CD4-positive, alpha-beta memory T cell (primary cell): ENCODE measurements at places on chromosomes 7 and 10.

DNA sequence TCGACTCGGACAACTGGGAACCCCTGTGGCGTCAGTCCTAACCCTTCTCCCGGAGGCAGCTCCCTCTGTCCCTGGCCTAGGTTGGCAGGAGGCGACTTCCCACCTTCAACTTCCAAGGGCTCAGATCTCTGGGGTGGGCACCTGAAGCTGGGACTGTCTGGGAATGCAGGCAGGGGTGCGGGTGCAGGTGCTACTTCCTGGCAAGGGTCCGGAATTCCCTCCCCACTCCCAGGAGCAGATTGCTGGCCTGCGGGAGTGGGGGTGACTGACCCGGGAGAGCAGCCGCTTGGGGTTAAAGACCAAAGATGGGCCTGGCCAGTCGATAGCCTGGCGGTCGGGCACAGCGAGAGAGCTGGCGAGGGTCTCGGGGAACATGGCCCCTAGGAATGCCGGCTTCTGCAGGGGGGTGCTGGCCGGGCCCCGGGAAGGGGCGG lies 387 bp downstream of the EPHA1 start:
- H3K4me3 ChIP-seq, result peak overlapping the region; percentile 66
- DNase-seq, result no peak
- no peaks in the 10 kb centered on the region for H3K36me3 ChIP-seq
- H3K27me3 ChIP-seq, result no peaks in the 10 kb centered on the region

GRCh38 chr7:8390262-8390626 lies 43.2 kb upstream of the NXPH1 start:
- H3K27me3 ChIP-seq, result no peaks in the 10 kb centered on the region
- H3K27ac ChIP-seq, result no peak overlapping the region
- no peak overlapping the region for H3K4me3 ChIP-seq
- no peak for DNase-seq
- peaks cover 7% of the 10 kb centered on the region for H3K4me1 ChIP-seq

- no peaks in the 10 kb centered on the region for H3K27me3 ChIP-seq
- no peak overlapping the region for H3K4me3 ChIP-seq
- no peak overlapping the region for H3K27ac ChIP-seq
These were observed 51.1 kb upstream of the PPP1R3C start for GRCh38 chr10:91683975-91684374.

DNA sequence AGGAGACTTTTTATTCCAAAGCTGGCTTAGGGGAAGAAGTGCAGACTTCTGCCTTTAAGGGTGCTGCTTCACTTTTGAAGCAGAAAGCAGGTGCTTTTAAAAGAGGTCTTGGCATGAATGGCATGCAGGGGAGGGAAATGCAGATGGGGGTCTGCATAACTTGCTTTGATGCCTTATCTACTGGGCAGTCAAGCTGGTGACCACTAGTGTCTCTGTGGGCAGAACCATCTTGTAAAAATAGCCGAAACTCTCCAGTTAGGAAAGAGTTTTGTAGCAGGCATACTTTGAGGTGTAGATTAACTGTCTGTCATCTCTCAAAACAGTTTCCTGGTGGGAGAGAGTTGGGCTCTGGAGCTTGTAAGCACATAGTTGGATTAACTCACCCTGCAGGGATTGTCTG lies 9.9 kb upstream of the CTNNA3 start:
- no peak overlapping the region for H3K4me3 ChIP-seq
- H3K27me3 ChIP-seq, result no peaks in the 10 kb centered on the region
- H3K36me3 ChIP-seq, result no peaks in the 10 kb centered on the region
- H3K4me1 ChIP-seq, result no peaks in the 10 kb centered on the region

DNA sequence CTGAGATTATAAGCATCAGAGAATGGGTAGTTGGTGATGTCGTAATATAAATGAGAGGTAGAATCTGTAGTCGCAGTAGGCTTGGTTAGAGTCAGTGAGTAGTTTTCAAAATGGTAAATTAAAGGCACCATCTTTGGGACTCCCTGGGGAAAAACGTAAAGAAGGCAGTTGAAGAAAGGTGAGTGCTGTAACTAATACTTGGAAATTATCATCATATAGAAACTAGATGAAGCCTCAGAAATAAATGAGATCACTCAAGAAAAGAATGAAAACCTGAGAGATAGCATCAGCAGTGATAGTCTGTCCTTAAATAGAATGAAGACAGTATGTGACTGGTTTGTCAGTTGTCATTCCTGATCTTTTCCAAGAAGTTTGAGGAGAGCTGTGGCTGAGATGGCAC lies 23.8 kb downstream of the PALS2 start:
- H3K36me3 ChIP-seq, result no peaks in the 10 kb centered on the region
- H3K27ac ChIP-seq, result no peak overlapping the region
- no peak for DNase-seq
- no peak overlapping the region for H3K4me3 ChIP-seq
- H3K4me1 ChIP-seq, result no peaks in the 10 kb centered on the region

DNA sequence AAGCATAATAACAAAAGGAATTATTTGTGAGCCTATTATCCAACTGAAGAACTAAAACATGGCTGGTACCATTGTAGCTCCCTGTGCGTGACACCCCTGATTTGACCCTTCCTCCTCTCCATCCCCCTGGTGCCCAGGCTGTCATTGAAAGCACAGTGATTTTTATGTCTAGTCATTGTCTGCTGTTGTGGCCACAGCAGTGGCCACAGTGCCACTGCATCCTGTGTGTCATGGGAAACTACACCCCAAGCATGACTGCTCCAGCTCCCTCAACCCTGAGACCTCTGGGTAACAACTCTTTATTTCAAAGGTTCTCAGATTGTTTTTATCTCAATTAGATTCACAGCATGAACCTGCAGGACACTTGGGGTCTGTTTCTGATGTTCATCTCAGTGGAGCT lies 52.0 kb downstream of the ERLIN1 start:
- no peaks in the 10 kb centered on the region for H3K36me3 ChIP-seq
- H3K4me3 ChIP-seq, result no peak overlapping the region
- DNase-seq, result no peak
- H3K27me3 ChIP-seq, result no peaks in the 10 kb centered on the region

- H3K4me3 ChIP-seq, result no peak overlapping the region
- DNase-seq, result no peak
- no peaks in the 10 kb centered on the region for H3K27me3 ChIP-seq
These were observed 712.9 kb upstream of the NRP1 start for GRCh38 chr10:34047389-34047788.

DNA sequence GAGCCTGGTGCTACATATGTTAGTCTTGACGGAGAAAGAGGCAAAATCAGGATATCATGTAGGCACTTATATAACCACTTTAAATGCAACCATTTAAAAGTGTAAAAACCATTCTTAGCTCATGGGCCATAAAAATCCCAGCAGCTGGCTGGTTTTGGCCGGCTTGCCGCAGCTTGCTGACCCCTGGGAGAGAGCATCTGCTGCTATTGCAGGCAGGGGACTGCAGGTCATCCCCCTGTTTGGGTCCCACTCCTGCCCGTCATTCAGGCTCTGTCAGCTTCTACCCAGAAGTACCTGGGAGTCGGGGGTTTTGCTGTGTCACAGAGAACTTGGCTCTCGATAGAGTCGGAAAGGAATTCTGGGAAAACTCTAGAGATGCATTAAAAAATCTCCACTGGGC lies 187.4 kb downstream of the CUX1 start:
- H3K4me3 ChIP-seq, result no peak overlapping the region
- H3K4me1 ChIP-seq, result no peaks in the 10 kb centered on the region
- DNase-seq, result no peak
- H3K27me3 ChIP-seq, result no peaks in the 10 kb centered on the region

- no peak overlapping the region for H3K27ac ChIP-seq
- H3K27me3 ChIP-seq, result no peaks in the 10 kb centered on the region
- DNase-seq, result peak; percentile 73
- peak overlapping the region; percentile 53 for H3K4me3 ChIP-seq
- H3K36me3 ChIP-seq, result peaks cover 4% of the 10 kb centered on the region
These were observed 250.2 kb downstream of the ELFN1 start for GRCh38 chr7:1920266-1920681.

GRCh38 chr7:106419455-106420182 lies 134.8 kb upstream of the NAMPT start:
- H3K4me3 ChIP-seq, result no peak overlapping the region
- H3K27me3 ChIP-seq, result no peaks in the 10 kb centered on the region
- H3K4me1 ChIP-seq, result peaks cover 3% of the 10 kb centered on the region
- no peak overlapping the region for H3K27ac ChIP-seq
- no peak for DNase-seq

DNA sequence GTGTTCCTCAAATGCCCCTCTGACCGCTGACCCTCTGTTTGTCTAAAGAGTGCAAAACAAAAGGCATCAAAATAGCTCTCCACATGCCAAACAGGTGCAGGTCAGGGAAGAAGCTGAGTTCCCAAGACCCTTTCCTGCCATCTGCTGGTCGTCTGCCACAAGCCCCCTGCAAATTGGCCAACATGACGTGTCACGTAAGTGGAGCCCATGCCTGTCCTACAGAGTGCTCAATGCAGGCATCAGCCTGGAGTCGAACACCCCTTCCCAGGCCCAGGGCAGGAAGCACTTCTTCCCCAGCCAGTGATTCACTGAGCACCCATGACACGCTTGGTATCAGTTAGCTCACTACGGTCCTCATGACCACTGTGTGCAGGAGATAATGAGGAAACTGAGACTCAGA lies 14.1 kb downstream of the TMEM72 start:
- H3K27me3 ChIP-seq, result no peaks in the 10 kb centered on the region
- no peak overlapping the region for H3K27ac ChIP-seq
- no peaks in the 10 kb centered on the region for H3K36me3 ChIP-seq
- DNase-seq, result no peak
- H3K4me3 ChIP-seq, result no peak overlapping the region

GRCh38 chr10:88763441-88763840 lies 3.6 kb downstream of the LIPN start:
- no peak overlapping the region for H3K27ac ChIP-seq
- H3K4me3 ChIP-seq, result no peak overlapping the region
- no peaks in the 10 kb centered on the region for H3K27me3 ChIP-seq
- DNase-seq, result no peak

DNA sequence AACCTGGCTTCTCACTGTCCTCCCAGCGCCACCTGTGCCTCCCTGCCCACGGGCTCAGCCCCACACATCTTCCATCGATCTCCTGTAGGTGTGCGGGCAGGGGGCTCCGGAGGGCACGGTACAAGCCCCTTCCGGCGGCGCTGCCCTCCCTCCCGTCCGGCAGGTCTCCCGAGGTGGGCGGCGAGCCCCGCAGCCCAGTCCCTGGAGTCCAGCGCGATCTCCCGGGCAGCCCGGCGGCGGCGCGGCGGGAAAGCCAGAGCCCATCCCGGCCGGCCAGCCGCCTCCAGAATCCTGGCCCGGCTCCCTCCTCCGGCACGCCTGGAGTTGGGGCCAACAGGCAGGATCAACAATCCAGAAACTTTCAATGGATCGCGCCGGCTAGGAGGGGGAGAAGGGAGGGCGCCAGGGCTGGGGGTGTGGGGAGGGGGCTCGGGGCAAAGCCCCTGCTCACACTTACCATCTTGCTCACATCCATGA lies 100.1 kb downstream of the HIP1 start:
- no peak overlapping the region for H3K4me3 ChIP-seq
- DNase-seq, result no peak
- peaks cover 8% of the 10 kb centered on the region for H3K4me1 ChIP-seq
- H3K27me3 ChIP-seq, result no peaks in the 10 kb centered on the region

GRCh38 chr7:81932936-81933335 lies 163.1 kb upstream of the HGF start:
- H3K27ac ChIP-seq, result no peak overlapping the region
- DNase-seq, result no peak
- H3K27me3 ChIP-seq, result no peaks in the 10 kb centered on the region
- no peak overlapping the region for H3K4me3 ChIP-seq

DNA sequence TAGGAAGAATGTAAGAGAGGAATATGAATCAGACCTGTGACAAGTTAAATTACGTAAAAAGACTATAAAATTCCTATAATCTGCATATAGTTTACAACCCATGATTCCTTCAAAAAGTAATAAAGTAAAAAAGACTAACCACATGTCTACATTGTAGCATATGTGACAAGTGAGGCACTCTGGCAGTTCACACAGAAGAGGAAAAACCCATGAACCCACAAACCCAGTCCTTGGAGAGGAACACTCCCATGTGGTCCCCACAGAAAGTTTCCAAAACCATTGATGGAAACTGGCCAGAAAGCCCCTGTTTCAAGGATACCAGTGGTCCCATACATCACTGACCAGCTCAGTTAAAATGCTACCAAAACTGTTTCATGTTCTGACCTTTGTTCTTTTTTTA lies 15.7 kb downstream of the KDM7A start:
- no peaks in the 10 kb centered on the region for H3K36me3 ChIP-seq
- H3K27ac ChIP-seq, result no peak overlapping the region
- H3K27me3 ChIP-seq, result no peaks in the 10 kb centered on the region
- no peak for DNase-seq
- H3K4me1 ChIP-seq, result peaks cover 57% of the 10 kb centered on the region
- H3K4me3 ChIP-seq, result no peak overlapping the region

DNA sequence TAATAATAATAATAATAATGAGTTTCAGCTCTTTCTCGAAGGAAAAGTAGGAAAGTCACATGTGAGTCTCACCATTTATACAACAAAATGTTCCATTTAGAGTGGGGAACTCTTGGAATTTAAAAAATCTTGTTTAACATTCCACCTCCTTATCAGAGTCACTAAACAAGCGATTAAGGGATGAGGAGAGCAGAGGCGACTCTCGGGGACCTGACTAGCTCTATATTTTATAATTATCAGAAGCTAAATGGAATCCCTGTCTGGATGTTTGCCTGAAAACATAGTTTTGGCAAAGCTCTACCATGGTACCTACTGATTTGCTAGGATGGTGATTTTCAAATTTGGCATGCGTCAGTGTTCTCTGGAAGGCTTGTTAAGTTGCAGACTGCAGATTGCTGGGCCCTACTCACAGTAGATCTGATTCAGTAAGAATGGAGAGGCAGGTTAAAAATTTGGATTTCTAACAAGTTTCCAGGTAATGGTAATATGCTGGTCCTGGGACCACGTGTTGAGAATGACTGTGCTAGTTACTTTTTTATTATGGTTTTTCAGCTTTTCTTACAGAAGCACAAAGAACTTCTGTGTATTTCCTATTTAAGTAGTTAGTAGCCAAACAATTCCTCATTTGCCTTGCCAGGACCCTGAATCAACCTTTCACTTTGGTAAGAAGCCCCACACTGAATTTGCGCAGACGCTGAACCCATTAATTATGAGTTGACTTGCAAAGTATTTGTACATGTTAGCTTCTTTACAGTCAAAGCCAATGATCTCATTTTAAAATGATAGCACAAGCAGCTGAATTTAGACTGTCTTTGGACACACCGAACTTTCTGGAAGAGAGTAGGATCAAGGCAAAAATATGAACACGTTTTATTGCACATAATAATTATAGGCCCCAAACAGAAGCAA lies 39.5 kb downstream of the CPED1 start:
- H3K4me3 ChIP-seq, result no peak overlapping the region
- no peaks in the 10 kb centered on the region for H3K36me3 ChIP-seq
- H3K27ac ChIP-seq, result no peak overlapping the region
- DNase-seq, result no peak
- no peaks in the 10 kb centered on the region for H3K4me1 ChIP-seq
